ENCODE measurements at places on chromosomes 4 and X. TPM values are rescaled to one million over a fixed set of nuclear protein-coding genes. Genes with fewer than 3 reads are reported as not detected.
A peak's percentile ranks its signal among the peaks of the same experiment; 100 is the strongest.

GRCh38 chrX:13778916-13779315, 38.0 kb downstream of the GPM6B start:
- no peak for DNase-seq

- DNase-seq = no peak
Measured at GRCh38 chr4:110364911-110365520, 110.9 kb upstream of the ENPEP start.

GRCh38 chr4:132651196-132651595, 497.9 kb upstream of the PCDH10 start:
- no peak for DNase-seq

- no peak for DNase-seq
Measured at GRCh38 chrX:15856222-15856587, 1.6 kb upstream of the AP1S2 start.

GRCh38 chr4:145281951-145282350, 101.6 kb upstream of the OTUD4 start:
- no peak for DNase-seq

DNA sequence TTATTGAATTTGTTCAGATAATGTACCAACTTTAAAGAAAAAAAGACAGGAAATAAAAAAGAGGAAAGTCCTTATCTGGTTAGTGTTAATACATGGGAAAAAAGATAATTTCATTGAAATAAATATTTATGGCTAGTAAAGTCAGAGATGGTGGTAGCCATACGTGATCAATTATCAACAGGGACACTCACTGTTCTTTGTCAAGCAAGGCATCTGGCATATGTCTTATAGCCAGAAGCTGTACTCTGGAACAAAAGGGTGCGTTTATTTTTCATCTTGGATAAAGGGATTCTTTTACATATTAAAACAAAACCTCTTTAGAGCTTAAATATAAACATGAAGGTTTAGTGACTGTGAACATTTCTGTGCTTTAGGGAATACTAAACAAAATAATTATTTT, 26.7 kb downstream of the HDX start:
- no peak for DNase-seq

GRCh38 chr4:122701965-122702364, 30.5 kb upstream of the BBS12 start:
- no peak for DNase-seq

DNA sequence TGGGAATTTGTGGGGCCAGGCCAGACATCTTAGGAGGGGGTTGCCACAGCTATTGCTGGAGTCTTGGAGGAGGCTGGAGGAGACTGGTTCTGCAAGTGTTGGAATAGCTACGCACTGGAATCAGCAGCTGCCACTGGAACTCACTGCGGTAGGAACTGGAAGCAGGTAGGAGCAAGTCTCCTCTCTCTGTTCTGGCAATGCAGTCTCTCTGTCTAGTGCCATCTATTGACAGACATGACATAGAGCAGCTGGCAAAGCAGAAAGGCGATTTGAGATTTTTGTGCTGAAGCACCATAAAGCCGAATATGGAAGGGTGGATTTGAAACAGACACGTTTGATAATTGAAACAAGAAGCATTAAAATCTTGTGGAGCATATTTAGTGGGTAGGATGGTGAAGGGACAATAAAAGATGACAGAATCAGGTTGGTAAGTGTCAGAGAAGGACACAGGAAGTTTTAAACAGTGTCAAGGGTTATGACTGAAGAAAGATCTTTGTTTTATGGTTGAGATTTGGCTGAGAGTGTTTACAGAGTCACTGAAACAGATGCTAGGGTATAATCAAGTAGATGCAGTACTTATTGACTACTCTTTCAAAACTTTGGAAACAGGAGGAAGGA, 23.5 kb upstream of the SYNPO2 start:
- DNase-seq = peak; percentile 55

- no peak for DNase-seq
Measured at GRCh38 chrX:85391185-85391877, 11.9 kb upstream of the POF1B start.

DNA sequence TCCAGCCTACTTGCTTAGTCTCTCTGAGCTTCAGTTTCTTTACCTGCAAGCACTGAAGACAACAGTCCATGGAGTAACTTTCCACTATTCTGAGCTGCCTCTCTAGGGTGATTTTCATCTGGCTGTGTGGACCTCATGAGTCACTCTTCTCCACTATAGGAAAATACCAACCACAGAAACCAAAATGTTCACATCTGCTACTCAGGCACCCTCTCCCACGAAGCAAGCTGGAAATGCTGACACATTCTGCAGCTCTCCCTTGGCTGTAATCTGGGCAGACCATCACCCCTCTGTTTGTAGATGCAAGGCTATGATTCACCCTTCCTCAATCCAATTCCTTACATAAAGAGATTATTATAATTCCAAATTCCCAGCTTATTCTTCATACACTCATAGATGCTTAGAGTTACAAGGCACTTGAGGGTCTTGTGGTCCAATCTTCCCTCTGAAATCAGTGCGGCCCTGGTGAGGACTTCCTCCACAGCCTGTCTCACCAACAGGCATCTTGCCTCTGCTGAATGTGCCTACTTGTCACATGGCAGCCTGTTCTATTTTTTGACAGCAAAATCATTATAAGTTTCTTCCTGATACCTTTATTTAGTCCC, 97.0 kb upstream of the LNX1 start:
- no peak for DNase-seq

DNA sequence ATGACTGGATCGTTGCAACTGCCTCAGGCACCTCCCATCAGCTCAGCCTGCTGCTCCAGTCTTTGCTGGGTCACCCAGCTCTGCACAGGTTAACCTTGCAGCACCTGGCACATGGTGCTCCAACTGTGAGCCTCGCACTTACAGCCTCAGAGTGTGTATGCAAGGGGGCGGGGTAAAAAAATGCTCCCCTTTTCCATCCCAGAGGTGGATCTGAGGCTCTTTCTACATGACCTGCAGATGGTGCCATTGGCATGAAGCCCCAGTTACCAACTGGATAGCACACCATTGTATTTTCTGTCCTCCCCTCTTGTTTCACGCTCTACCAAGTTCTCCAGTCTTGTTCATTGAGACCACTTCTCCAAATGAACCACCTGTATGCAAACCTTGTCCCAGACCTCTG, 46.2 kb upstream of the TRPC3 start:
- DNase-seq = no peak

MAGEA11 gene
- total RNA-seq = not detected

MAOB gene
- 15.6 TPM for total RNA-seq

MAGEA12 gene
- total RNA-seq = 5.6 TPM

BEND2 gene
- total RNA-seq = not detected

FAM149A gene
- 12.9 TPM for total RNA-seq

All from prostate gland (tissue), 2 donors.